ENCODE measurements at places on chromosomes 1 and 21.

- DNase-seq = no peak
These were observed 34.8 kb upstream of the MYSM1 start for GRCh38 chr1:58734630-58735029.

- no peak for DNase-seq
These were observed 8.1 kb upstream of the TCHHL1 start for GRCh38 chr1:152096931-152097330.

DNA sequence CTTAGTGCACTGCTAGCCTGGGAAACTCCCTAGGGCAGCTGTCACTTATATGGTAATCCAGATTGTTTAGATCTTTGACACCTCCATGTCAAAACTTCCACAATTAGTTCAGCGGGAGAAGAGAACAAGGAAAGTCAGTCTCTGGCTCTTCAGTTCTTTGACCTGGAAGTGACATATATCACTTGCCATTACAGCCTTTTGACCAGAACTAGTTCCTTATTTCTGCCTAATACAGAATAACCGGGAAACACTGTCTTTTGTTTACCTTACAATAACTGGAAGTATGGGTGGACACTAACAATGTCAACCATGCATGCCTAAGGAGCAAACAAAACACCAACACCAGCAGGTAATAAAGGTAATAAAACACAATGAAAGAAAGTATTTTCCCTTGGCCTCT lies 68.3 kb downstream of the C4BPA start:
- no peak for DNase-seq

- no peak for DNase-seq
These were observed 6.0 kb upstream of the SHISA4 start for GRCh38 chr1:201882665-201883132.

GRCh38 chr1:43511394-43511793 lies 19.3 kb upstream of the PTPRF start:
- DNase-seq = no peak

GRCh38 chr1:160206036-160206389 lies 829 bp downstream of the PEA15 start:
- peak; percentile 46 for DNase-seq

- DNase-seq = no peak
These were observed 65.9 kb upstream of the LRRN2 start for GRCh38 chr1:204751480-204751879.

GRCh38 chr1:41277371-41277975 lies 35.4 kb upstream of the SCMH1 start:
- DNase-seq = no peak

DNA sequence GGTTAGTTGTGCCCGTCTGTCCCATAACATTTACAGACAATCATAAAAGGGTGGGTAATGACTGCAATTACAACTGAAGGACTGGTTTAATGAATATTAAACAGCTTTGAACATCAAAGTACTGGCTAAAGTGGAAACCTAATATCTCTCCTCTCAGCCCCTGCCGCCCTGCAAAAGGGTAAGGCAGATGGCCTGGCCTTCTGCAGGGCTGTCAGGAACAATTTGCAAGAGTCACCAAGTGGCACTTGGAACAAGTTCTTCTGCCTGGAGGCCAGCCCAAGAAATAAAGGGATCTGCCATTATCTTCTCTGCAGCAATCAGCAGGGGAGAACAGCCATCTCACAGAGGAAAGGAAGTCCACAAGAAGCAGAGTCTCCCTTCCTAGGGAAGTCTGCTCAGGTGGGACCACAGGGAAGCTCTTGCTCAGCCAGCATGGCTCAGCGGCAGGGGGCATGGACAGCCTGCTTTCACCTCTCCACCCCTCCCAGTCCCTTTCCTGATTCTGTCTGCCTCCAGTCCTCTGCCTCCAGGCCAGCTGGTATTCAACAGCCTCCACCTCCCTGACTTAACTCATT lies 96.1 kb downstream of the TRABD2B start:
- DNase-seq = no peak

GRCh38 chr1:82893712-82894470 lies 1093.2 kb downstream of the ADGRL2 start:
- no peak for DNase-seq

DNA sequence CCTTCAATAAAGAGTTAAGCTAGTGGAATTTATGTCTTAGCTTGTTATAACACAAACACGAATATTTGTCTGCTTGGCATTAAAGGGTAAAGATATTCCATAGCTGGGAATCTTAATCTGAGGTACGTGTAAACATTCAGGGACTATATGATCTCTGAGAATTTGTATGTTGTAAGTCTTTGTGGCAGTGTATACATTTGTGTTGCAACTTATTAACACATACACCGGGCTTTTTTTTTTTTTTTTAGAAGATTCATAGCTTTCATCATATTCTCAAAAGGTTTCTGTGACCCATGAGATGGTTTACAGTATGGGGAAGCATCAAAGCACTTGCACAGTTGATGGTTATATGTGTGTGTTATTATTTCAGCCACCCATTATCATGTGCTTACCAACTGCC lies 3.0 kb downstream of the GGPS1 start:
- no peak for DNase-seq

GRCh38 chr1:70188522-70188921 lies 16.9 kb downstream of the LRRC40 start:
- no peak for DNase-seq

GRCh38 chr1:169427081-169427641 lies at the start of gene CCDC181:
CCDC181 (minus strand) TSS chr1:169427474; CDS start chr1:169424927, 2,547 bp downstream.
- peak; percentile 57 for DNase-seq

DNA sequence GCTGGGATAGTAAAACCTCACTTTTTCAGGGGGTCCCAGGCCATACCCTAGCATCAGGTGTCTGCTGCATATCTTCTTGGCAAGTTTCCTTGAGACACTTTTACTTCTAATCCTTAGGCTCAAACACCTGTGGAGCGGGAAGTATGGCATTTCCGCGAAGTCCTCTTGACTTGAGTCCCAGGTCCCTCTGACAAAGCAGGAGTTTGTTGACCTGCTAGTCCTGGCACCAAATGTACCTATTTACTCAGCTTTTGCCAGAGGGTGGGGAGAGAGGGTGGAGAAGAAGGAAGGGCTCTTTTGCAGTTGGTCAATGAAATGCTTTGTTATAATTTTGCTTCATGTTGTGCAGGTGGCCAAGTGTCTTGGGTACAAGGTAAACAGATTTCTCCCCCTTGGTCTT lies 59.7 kb downstream of the CLIC6 start:
- DNase-seq = no peak

GRCh38 chr1:184624626-184625025 lies 130.0 kb downstream of the EDEM3 start:
- DNase-seq = no peak

- no peak for DNase-seq
These were observed 62.7 kb upstream of the KAZN start for GRCh38 chr1:14535619-14536355.

DNA sequence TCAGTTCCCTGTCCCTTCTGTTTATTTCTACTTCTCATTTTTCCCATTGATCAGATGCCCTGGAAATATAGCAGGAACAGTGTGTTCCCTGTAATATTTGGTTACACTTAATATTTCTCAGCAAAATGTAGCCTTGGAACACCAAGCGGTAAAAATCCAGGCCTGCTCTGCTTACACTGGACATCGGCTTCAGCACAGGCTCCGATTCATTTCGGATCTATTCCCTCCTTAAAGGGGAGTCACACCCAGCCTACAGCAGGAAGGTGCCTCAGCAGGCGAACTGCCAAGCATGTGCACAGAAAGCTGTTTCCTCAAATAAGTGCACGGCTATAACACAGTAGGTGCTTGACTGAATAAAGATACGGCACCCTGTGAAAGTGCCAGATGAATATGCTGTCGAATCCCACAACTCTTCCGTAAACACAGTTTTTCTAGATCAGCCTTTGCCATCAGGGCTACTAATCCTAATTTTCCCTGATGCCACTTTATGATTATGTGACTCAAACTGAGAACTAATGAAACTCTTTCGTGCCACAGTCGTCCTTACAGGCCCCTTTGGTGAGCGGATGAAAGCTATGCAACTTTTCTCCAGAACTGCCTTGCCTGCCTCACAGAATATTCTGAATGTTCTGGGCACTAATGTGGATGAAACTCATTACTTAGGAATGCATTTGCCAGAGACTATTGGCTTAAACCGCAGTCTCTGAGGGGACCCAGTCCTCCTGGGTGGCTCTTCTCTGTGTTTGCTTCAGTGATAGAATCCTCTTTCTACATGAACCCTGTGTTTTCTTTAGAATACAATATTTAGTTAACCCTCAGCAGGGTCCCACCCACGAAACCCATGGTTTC lies 275.5 kb upstream of the RUNX1 start:
- no peak for DNase-seq

- DNase-seq = no peak
These were observed 79.3 kb upstream of the LYST start for GRCh38 chr1:235945775-235946570.

GRCh38 chr1:165235155-165235776 lies 121.2 kb downstream of the LMX1A start:
- no peak for DNase-seq

GRCh38 chr1:23673086-23673813 lies 18.4 kb upstream of the RPL11 start:
- DNase-seq = no peak

DNA sequence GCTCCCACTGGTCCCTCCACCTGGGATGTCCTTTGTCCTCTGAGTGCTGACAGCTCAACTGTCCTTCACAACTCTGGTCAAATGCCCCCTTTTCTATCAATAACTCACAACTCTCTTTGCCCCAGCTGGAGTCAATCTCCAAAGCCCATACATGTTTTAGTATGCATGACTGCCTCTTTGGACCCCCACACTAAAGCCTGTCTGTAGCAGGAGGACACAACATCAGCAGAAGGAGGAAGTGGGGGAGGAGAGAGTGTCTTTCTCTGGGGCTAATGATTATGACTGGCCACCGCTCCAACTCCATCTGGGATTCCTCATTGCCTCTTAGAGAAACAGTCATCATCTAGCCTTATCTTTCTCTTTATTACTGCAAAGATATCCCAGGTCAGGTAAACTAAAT lies 186.6 kb upstream of the FGGY start:
- no peak for DNase-seq

DNA sequence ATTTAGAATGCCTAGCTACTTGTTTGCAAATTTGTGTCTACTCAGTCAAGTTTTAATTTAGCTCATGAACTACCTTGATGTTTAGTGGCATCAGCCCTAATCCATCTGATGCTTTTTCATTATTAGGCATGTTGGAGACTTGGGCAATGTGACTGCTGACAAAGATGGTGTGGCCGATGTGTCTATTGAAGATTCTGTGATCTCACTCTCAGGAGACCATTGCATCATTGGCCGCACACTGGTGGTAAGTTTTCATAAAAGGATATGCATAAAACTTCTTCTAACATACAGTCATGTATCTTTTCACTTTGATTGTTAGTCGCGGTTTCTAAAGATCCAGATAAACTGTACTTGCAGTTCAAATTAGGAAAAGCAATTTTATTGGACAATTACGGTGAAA lies 7.6 kb downstream of the SOD1 start:
- DNase-seq = no peak

GRCh38 chr1:62384276-62385005 lies 52.4 kb upstream of the USP1 start:
- DNase-seq = no peak

- DNase-seq = no peak
These were observed 62.5 kb downstream of the XCL1 start for GRCh38 chr1:168638884-168639283.

DNA sequence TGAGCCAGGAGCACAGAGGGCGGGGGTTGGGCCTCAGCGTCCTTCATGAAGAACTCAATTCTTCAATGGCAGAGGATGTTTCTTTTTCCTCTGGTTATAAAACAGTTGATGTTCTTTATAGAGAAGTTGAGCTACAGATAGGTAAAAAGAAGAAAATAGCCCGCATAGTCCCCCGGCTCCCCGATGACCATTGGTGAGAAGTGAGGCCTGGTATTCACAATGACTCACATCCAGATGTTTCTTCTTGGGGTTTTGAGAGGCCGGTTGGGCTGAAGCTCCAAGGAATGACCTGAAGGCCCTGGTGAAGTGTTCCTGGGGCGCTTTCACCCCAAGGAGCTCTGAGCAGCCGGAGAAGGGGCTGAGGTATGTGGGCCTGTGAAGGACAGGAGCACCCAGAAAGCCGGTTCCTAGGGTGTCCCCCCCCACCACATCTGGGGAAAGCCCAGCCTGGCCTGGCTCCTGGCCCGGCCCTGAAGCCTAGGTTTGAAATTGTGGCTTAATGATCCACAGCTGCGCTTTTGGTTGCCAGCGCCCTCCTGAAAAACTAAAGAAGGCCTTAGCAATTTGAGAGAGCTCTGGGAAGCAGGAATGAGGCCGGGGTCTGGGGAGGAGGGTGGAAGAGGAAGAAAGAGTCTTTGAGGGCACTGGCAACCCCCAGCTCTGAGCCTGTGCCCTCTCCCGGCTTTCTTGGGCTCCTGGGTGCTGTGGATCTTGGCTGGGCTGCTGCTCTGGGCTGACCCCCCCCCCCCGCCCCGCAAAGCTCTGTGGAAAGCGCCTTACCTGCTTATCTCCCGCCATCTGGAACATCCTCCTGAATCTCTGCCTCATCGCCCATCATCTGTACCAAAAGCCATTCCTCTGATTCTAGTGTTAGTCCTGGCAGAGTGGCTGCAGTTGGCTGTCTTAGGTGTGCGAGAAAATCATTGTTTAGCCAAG lies 444.7 kb downstream of the CAMTA1 start:
- DNase-seq = no peak

GRCh38 chr1:57711326-57711725 lies 287.5 kb upstream of the DAB1 start:
- no peak for DNase-seq

DNA sequence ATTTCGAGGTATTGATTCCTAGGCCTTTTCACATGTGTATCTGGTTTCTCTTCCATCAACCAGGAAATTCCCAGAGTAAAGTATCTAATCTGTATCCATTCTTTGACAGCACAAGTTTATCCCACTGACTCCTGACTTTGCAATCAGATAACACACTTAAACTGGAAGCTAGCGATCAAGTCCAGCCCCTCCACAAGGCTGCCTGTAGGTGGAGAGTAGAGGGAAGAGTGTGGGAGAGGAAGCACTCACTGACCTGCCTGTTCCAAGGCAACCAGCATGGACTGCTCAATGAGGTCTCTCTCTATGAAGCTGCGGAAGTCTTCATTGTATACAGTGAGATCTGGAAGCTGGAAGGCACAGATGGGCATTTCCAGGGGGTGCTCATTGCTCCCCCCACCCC lies 30.4 kb upstream of the MTMR11 start:
- DNase-seq = no peak

DNA sequence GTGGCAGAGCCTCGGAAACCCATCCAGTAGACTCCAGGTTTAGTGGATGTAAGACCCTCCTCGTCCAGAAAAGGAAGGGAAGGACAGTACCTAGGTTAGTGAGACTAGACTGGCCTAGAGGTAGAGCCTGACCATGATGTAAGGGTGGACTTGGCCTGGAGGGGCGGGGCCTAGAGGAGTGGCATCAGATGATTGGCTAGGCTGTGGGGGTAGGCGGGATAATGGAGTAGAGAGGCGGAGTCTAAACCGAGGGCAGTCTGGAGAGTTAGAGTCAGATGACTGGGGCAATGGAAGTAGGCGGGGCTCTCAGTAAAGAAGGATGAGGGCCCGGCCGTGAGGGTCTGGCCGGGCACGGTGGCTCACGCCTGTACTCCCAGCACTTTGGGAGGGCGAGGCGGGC lies 70.1 kb downstream of the EPHB2 start:
- DNase-seq = no peak

- peak; percentile 42 for DNase-seq
These were observed 71.5 kb downstream of the HHAT start for GRCh38 chr1:210400043-210400840.
